ENCODE measurements at places on chromosomes 11 and 22.

GRCh38 chr11:86287468-86287796 lies 14.6 kb upstream of the HIKESHI start:
- DNase-seq: no peak

DNA sequence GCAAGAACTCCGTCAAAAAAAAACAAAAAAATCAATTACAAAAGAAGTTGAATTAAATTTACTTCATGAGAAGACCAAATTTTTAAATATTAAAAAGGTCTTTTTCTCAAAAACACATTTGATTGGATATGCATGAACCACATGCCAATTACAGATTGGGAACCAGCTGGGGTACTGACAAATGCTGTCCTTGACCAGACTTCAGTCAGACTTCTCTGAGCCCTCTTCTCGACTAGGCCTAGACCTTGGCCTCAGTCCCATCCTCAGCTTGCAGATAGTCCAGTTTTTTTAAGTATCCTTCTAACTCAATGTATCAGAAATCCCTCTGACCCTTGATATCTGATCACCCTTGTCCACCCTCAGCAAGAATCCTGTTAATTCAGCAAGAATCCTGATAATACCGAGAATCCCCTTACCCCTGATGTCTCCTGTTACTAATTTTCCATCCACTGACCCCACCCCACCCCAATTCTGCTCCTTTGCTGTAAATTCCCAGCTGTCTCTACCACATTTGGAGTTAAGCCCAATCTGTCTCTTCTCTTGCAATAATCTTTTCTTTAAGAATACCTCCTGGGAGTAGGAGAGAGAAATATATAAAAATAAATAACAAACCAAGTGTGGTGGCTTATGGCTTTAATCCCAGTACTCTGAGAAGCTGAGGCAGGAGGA lies 30.9 kb downstream of the OR4D9 start:
- DNase-seq: no peak

- peak; percentile 72 for DNase-seq
Observed at GRCh38 chr11:36492724-36493304, 17.3 kb downstream of the TRAF6 start.

DNA sequence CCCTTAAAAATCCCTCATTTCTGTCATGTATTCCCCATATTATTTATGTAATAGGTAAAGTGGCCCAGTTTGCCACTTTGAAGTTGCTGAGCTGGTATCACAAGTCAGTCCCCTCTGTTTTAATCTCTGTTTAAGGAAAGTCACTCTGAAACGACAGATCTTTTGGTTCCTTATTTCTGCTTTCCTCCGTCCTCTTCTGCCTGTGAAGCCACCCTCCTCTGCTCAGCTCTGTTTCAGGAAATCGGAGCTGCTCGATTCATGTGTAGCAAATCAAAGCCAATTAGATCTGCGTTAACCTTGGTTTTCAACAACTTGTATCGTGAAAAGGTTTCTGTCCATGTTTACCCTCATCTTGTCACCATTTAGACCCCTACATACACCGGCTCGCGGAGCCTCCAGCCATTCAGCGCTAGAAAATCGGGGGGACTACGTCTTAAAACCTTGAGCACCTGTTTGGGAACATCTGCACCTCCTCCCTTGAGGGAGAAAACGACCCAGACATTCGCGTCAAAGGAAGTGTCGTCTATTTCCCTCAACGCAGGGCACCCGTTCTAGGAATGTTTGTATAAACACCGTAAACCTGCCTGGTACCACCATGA lies 576 bp upstream of the SC5D start:
- peak; percentile 13 for DNase-seq

GRCh38 chr22:22343581-22344296 lies 99.2 kb downstream of the VPREB1 start:
- no peak for DNase-seq

GRCh38 chr22:26985206-26985605 lies 327.8 kb downstream of the MIAT start:
- DNase-seq: no peak
